ENCODE measurements at places on chromosomes 1 and 21.

- DNase-seq = no peak
Measured at GRCh38 chr21:36184545-36184944, 27.9 kb downstream of the DOP1B start.

GRCh38 chr1:8376358-8376840 lies 58.5 kb downstream of the SLC45A1 start:
- no peak for DNase-seq

DNA sequence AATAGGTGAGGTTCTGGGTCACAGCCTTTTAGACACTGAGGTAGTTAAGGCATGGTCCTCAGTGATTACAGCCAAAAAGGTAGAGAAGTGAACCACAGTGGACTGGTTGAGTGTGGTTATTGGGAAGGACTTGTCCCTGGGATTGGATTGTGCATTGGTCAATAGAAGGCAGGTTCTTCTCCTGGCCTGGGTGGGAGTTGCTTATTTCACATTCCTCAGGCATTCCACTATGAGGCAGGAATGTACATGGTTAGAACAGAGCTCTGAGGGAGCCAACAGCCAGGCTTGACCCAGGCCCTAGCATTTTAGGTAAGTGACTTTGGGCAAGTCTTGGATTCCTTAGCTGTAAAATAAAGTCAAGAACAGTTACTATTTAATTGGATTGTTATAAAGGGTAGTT lies 97.9 kb upstream of the MARK1 start:
- DNase-seq = no peak

GRCh38 chr1:108831225-108831624 lies 25.7 kb downstream of the AKNAD1 start:
- no peak for DNase-seq

GRCh38 chr1:40838045-40838979 lies 23.9 kb downstream of the CITED4 start:
- DNase-seq = no peak

- no peak for DNase-seq
Measured at GRCh38 chr1:159122005-159122621, 45.5 kb upstream of the AIM2 start.

DNA sequence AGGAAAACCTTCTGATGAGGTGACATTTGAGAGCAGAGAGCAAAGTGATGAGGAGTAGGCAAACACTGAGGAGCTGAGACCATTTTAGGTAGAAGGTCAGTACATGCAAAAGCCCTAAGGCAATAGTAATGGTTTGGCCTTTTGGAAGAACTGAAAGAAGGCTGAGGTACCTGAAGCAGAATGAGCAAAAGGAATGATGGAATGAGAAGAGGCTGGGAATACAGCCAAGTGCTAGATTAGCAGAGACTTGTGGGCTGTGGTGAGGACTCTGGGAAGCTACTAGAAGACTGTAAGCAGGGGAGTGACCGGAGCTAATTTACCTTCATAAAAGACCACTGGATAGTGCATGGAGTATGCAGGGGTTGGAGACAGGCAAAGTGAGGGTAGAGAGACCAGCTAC lies 77.9 kb downstream of the GFI1 start:
- no peak for DNase-seq

- no peak for DNase-seq
Measured at GRCh38 chr1:164771619-164772361, 212.8 kb downstream of the PBX1 start.
